ENCODE measurements at places on chromosomes 3 and 15. TPM values are rescaled to one million over a fixed set of nuclear protein-coding genes. Genes with fewer than 3 reads are reported as not detected.

Gene BFSP2
- total RNA-seq: not detected

Gene SV2B
- not detected for total RNA-seq

Gene FSTL1
- total RNA-seq: 1,872 TPM

Gene TUSC2
- 25.8 TPM for total RNA-seq

Gene EIF2A
- 69.6 TPM for total RNA-seq

Gene SCAANT1
- not detected for total RNA-seq

Gene C3orf52
- 9.8 TPM for total RNA-seq

- DNase-seq: no peak
Measured at GRCh38 chr15:75037685-75038084, 14.3 kb downstream of the PPCDC start.

GRCh38 chr15:98727115-98728040, 79.0 kb downstream of the IGF1R start:
- DNase-seq: peak; percentile 96

GRCh38 chr3:38142959-38143358, 4.5 kb downstream of the MYD88 start:
- no peak for DNase-seq

DNA sequence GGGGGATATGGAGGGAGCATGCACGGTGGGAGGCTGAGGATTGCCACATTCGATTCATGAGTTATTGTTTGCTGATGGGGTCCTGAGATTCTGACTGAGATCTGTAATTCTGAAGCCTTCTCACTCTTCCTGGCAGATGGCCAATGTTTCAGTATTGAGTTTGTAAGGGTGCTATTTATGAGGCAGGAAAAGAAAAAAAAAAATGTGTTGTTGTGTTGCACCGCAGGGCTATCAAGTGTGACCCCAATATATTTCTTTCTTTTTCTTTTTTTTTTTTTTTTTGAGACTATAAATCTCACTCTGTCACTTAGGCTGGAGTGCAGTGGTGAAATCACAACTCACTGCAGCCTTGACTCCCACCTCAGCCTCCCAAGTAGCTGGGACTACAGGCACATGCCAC, 3.2 kb upstream of the SENP2 start:
- DNase-seq: no peak

DNA sequence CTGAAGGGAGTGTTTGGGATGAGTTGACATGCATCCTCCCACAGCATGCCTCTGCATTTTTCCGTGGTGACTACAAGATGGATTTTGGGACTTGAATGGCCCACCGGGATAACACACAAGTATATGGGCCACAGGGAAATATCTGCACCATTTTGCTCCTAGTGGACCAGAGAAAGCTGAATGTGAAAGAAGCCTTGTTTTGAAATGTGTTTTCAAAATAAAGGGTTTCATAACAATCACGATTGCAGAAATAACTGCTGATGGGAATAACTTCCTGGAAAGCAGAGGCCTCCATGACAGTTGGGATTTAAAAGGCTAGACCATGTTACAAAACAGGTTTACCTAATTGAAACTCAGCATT, 77.5 kb upstream of the PRR23C start:
- DNase-seq: peak; percentile 65

DNA sequence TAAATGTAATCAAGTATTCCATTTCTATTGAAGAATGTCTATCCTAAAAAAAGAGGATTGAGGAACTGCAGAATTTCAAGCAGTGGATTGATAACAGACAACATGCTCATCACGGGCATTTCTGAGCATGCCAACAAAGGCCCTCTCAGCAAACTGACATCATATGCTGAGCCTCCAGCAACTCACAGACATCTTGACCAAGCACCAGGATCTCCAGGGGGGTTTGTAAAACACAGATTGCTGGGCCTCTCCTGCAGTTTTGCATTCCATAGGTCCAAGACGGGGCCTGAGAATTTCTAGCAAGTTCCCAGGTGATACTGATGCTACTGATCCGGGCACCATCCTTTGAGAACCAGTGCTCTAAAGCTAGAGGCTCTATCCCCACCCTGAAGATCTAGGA, 85.0 kb downstream of the FOXP1 start:
- no peak for DNase-seq

DNA sequence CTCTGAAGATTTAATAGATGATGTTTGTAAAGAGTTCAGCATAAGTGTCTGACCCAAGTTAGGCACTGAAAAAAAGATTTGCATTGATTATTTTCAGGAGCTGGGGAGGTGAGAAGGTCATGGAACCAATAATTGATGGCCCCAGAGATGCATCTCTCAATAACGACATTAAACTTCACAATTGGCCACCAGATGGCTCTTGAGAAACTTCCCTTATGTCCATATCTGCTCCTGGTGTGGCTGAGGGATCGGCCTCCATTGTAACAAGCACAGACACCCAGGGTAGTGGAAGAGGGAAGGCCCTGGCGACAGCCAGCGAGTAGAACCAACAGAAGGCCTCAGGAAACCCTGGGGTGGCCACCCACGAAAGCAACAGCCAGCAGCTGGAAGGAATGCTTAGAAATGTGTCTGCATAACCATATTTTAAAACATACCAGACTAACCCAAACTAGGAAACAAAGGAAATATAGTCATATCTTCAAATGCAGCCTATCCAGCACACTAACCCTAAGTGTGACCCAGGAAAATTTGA, 536.7 kb downstream of the SOX2 start:
- DNase-seq: no peak

DNA sequence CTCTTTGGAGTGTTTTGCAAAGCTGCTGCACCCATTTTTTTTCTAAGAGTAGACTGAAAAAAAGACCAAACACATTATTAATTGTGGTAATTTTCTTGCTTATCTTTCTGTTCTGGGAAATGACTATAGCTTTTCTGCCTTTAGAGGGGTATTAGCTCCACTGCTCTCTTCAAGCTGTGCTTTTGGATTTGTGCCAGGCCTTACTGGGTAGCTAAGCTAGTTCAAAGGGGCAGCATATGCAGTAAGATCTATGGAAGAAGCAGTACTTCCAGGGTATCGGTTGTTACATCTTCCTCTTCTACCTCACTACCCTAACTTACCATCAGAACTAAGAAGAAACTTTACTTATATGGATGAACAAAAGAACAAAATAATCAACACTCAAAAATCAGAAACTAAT, 28.7 kb upstream of the ARIH1 start:
- DNase-seq: no peak

- no peak for DNase-seq
Measured at GRCh38 chr15:43268111-43269105, 1.7 kb upstream of the TGM5 start.

GRCh38 chr3:79729096-79729495, 38.7 kb downstream of the ROBO1 start:
- DNase-seq: no peak

DNA sequence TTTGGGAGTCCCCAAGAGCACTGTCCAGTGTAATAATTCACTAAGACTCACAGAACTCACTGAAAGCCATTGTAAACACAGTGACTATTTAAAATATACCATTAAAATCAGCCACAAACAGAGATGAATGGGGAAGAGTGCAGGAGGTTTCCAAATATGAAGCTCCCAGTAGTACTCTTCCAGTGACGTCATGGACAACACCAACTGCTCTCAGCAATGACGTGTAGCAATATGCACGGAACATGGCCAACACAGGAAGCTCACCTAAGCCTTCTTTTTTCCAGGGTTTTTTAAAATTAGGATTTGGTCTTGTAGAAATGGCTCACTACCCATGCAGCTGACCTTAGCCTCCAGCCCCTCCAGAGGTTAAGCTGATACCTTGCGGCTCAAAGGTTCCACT, 1224.1 kb upstream of the CADM2 start:
- DNase-seq: no peak

- no peak for DNase-seq
Measured at GRCh38 chr3:132964266-132964665, 73.9 kb upstream of the TMEM108 start.

DNA sequence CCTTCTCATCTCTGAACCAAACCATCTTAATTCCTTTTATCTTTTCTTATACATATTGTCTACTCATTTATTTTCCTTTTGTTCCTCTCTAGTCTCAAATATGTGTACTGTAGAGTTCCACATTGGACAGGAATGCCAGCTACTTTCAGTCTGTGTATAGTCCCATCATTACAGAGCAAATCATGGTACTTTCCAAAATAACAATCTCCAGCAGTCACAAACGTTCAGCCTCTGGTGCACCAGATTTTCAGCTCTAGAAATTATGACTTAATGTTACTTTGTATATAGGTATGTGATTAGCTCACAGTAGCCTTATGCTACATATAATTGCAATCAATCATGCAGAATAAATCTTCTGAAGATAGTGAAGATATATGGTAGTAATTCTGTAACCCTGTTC, 32.5 kb upstream of the TM4SF4 start:
- DNase-seq: peak; percentile 43

GRCh38 chr15:43541785-43542184, 24.4 kb downstream of the MAP1A start:
- no peak for DNase-seq

- DNase-seq: no peak
Measured at GRCh38 chr3:127151251-127151564, 41.7 kb upstream of the PRR23E start.
